ENCODE measurements at places on chromosomes 4 and X.

GRCh38 chr4:8577046-8577445 is 3.1 kb upstream of the GPR78 start:
- no peak for DNase-seq

GRCh38 chr4:122914292-122914904 is 8.0 kb downstream of the NUDT6 start:
- DNase-seq = no peak

- DNase-seq = no peak
Measured at GRCh38 chrX:53438174-53438831, 4.1 kb upstream of the HSD17B10 start.

- DNase-seq = no peak
Measured at GRCh38 chr4:147854154-147854553, 122.3 kb downstream of the ARHGAP10 start.

DNA sequence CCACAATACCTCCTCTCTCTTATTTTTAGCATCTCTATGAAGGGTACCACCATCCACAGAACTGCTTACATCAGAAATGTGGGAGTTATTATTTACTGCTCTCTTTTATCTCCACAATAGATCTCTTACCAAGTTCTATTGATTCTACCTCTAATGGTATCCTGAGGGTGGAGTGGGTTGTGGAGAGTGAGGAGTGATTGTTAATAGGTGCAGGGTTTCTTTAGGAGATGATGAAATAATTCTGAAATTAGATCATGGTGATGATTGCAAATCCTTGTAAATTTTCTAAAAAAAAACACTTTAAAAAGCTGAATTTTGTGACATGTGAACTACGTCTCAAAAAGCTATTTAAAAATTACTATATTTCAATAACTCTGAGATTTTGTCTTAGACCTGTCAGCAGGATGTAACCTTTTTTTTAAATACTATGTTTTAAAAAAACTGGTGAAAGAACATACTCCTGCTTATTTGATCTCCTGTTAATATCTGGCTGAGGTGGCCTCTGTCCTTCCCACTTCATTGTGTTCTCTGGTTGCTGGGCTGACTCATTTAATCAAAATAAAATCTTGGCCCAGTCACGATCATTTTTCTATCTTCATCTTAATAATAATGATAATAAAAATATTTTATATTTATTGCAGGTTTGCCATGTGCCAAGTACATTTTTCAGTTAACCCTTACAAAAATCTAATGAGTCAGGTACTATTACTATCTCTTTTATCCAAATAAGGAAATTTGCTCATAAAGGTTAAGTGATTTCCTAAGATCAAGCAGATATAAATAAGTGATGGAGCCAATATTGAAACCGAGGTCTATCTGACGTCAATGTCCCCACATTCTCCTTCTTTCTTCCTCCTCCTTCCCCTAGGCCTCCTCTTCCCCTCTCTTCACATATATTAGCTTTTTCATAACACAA is 73.5 kb downstream of the GLUD2 start:
- DNase-seq = no peak

DNA sequence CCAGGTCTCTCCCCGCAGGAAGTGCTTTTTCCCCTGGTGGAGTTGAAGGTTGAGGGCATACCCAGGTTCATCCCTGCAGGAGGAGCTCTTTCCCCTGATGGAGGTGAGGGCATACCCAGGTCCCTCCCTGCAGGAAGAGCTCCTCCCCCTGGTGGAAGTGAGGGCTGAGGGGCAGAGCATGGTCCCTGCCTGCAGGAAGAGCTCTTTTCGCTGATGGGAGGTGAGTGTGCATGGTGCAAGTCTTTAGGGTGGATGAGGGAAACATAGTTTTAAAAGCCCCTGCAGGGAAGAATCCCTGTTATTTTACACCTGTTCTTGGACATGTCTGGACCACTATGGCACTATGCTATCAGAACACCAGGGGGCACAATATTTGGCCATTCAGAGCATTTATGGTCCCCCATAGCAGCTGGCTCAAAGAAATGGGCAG is 43.7 kb upstream of the PUDP start:
- DNase-seq = no peak

- DNase-seq = no peak
Measured at GRCh38 chrX:66872771-66873170, 233.9 kb upstream of the EDA2R start.
